ENCODE measurements at places on chromosomes 5 and 9.

DNA sequence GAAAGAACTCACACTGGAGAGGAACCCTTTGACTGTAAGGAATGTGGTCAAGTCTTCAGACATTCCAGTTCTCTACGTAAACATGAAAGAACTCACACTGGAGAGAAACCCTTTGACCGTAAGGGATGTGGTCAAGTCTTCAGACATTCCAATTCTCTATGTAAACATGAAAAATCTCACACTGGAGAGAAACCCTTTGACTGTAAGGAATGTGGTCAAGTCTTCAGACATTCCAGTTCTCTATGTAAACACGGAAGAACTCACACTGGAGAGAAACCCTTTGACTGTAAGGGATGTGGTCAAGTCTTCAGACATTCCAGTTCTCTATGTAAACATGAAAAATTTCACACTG lies 32.6 kb downstream of the MAPK9 start:
- no peak for DNase-seq

DNA sequence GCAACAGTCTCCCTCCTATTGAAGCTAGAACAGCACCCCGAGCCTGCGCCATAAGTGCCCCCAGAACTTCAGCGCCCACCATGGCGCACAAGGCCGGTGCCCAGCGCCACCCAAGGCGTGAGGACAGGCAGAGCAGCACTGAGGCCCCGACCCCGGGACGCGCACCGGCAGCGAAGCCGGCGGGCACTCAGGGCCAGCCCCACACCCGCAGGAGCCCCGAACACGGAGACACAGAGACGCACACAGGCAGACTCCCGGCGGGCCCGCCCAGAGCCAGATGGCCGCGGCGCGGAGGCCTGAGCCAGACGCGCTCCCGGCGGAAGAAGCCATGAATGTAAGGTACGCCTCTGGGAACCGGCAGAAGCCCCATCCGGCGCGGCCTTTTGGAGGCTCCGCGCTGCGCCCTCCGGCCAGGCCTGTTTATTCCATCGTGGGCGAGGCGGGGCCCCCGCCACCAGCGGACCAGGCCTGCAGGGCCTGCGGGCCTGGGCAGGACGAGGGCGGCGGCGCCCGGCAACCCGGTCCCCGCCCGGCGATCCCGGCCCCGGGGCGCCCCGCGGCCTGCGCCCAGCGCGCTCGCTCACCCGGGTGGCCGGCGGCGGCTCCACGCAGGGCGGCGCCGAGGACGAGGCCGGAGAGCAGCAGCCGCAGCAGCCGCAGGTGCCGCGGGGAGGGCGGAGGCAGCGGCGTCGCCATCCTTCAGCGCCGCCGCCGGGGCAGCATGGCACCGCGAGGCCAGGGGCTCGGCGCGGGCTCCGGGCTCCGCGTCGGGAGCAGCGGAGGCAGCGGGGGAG lies 486 bp downstream of the NPDC1 start:
- no peak for DNase-seq

- no peak for DNase-seq
These were observed 84.2 kb downstream of the ARL15 start for GRCh38 chr5:54226215-54226614.

DNA sequence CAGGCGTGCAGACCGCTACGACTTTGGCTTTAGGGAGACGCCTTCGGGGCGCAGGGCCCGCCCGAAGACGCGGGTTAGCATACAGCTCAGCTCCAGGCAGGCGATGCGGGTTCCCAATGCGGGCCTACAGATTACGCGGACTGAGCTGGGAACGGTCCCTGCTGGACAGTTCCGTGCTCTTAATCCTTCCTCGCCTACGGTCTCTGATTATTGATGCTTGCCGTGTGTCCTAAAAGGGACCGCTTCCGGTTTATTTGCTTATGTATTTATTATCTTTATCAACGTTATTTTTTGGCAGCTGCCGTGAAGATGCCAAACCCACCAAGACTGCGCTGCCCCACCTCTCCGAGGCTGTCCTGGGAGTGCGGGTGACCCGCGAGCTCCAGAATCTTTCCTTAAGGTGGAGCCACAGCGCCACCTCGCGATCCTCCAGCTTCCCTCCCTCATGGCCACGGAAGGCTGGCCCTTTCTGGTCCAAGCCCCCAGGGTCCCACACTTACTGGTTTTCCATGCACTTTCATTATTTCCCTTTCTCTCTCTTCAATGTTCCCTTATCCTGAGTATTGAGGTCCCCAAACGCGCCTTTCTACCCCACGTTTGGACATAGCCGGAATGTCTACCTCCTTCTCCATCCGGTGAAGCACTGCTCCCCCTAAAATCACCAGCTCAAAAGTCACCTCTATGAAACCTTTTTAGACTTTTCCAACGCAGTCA lies 7.0 kb upstream of the EBF1 start:
- peak; percentile 83 for DNase-seq

GRCh38 chr5:15290953-15291352 lies 209.0 kb upstream of the FBXL7 start:
- no peak for DNase-seq

- no peak for DNase-seq
These were observed 69.9 kb downstream of the TLE1 start for GRCh38 chr9:81619353-81620001.

- DNase-seq = no peak
These were observed 93.3 kb upstream of the MAP1B start for GRCh38 chr5:72013766-72014624.

GRCh38 chr5:103587185-103587748 lies 24.7 kb upstream of the NUDT12 start:
- DNase-seq = peak; percentile 11

DNA sequence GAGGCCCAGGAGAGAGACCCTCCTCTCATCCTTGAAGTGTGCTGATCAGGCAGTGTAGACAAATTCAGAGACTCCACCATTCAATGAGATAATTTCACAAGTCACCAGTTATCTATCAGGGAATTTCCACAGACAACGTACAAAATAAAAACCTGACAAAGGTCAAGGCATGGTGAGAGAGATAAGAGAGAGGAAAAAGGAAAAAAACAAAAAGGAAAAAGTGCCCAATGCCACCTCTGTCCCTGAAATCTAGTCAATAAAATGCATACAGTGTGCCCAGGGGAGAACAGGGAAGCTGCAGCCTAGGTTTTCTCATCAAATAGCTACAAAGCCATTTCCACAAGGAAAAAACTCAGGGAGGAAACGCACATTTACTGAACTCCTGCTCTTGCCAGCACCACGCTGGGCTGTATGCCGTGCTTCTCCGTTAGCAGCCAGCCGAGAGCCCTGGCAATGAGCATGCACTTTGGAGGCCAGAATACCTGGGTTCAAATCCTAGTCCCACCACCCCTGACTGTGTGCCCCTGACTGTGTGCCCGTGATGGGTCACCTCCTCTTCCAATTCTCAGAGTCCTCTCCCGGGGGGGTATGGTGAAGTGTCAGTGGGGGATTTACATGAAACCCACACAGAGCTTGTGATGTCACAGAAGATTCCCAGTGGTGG lies 11.6 kb downstream of the WHRN start:
- no peak for DNase-seq

DNA sequence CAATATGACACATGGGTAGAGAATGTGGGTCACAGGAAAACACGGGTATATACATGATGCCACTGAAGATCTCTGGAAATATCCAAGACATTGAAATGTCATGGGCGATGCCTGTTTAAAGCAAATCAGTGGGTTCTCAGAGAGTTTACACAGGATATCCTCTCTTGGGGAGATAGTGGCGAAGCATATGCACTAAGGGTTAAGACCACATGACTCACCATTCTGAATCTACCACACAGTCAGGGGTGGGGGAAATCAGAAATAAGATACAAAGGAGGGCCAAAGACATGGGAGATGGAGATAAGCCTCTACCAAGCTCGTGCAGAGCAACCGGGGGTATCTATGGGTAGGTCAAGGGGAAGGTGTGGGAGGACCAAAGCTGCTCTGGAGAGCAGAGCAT lies 58.8 kb downstream of the SH3PXD2B start:
- DNase-seq = no peak

- no peak for DNase-seq
These were observed 290.1 kb upstream of the TRPC7 start for GRCh38 chr5:136655468-136655867.

GRCh38 chr9:113479174-113479621 lies 15.7 kb downstream of the RGS3 start:
- no peak for DNase-seq

GRCh38 chr5:147417135-147417813 lies 92.6 kb downstream of the DPYSL3 start:
- no peak for DNase-seq

DNA sequence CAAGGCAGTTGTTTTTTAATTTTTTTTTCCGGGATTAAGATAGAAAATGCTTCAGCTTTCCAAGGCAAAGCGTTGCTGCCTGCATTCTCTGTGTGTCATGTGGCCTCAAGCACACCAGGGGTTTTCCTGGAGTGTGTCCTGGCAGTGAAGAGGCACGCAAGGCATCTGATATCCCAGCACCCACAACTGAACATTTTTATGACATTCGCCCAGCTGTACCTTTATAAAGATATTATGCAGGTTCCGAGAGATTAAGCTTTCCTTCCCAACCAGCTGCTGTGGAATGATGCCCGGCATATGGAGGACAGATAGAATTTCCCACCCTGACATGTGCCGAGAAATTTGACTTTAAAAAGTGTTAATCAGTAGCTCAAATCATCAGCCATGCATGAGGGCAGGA lies 205.6 kb downstream of the GADD45G start:
- no peak for DNase-seq

DNA sequence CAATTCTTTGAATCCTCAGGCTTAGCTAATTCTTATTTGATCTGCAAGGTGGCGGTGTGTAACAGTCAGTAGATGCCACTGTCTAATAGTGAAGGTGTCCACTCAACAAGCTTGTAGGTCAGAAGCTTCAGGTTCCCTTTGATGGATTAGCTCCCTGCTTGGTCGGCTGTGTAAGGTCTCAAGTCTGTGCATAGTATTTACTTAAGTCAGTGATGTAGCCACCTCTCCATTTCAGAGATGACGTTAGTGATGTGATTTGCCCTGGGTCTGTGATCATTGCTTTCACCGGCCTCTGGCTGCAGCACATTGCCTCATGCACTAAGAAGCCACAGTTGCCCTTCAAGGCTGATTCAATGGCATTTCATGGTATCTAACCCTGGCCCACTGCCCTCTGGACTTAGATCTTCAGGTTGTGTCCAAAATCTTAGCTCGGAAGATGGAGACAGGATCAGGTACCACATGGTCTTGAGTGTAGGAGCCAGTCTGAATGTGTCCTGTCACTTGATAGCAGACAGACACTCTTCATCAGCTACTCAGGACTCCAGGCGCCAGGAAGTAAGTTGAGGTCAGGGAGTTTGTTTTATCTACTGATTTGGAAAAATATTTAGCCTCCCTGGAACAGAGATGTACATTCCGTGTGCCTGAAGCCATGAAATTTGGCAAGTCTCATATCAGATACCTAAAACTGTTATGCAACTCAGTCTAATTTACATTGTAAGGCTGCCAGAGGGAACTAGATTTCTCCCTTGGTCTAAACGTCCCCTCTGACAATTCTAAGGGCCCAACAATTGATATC lies 42.9 kb downstream of the SUB1 start:
- DNase-seq = no peak

DNA sequence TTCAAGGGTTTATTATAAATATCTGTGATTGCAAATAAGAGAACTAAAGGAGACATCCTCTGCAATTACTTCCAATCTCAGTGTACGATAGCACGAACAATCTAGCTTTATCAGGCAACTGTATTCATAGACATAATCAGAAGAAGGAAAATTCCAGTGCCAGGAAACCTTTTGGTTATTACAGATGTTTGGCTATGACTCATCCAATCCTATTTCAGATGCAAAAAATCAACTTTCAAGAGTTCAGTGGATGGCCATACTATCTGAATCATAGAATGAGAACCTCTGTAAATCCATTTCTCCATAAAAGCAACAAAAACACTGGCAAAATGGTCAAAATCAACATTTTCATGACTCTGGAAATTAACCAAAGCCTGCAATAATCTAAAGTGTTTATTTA lies 37.9 kb downstream of the GAS1 start:
- no peak for DNase-seq

- DNase-seq = no peak
These were observed 265.1 kb downstream of the PSAT1 start for GRCh38 chr9:78562021-78562420.

DNA sequence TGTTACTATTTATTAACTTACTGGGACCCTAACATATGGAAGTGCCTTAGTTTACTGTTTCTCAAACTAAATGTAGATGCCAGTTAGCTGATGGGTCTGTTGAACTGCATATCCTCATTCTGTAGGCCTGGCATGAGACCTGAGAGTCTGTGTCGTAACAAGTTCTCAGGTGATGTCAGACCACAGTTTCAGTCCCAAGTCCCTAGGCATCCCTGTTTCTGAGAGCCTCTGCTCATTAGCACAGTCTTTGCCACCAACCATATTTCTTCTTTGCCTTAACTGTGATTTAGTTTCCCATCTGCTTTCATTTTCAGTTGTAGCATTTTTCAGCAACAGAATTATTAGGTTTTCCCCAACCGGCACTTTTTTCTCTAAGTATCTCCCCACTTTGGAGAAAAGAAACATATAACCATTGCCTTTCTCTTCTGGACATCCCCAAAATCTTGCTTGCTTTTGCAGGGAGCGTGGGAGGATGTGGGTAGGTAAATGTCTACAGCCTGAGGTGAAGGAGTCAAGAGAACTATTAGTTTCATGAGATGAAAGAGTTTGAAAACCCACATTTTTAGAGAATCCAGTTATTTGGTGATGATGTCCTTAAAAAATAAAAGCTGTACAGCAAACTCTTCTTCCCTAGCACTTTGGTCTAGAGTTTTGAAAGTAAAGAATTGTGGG lies 74.6 kb downstream of the NUDT12 start:
- DNase-seq = no peak

- DNase-seq = no peak
These were observed 455.3 kb downstream of the RAB3C start for GRCh38 chr5:59037941-59038797.

DNA sequence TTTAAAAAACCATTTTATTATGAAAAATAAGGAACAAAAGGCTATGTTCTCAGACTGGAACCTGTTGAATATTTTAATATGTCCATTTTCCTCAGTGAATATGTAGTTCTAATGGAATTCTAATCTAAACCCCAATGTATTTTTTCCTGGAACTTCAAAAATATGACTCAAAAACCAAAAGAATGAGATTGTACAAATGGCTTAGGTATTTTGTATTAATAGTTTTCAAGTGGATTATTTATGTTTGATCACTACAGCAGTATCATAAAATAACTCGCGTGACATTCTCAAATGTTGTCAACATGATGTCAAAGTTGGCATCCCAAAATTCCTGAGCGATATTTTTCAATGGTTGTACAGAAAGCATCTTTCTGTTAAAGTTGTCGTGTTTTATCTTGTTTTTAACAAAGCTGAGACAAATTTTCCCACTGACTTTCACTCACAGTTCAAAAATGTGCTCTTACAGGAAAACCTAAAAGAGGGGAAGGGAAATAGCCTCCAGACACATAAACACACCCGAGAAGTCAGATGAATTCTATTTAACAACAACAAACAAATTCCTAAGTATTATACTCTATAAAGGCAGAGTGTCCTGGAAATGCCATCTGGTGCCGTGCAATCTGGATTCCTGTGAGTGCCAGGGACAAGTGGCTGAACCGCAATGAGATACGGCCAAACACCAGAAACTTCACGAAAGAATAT lies 68.1 kb upstream of the TAS2R1 start:
- DNase-seq = no peak

GRCh38 chr9:16524823-16525222 lies 345.6 kb downstream of the BNC2 start:
- no peak for DNase-seq

GRCh38 chr5:3155717-3156116 lies 404.2 kb upstream of the IRX2 start:
- DNase-seq = no peak

Measured in HuH-7.5 (cell line).